ENCODE measurements at places on chromosomes 4 and X. TPM values are rescaled to one million over a fixed set of nuclear protein-coding genes. Genes with fewer than 3 reads are reported as not detected.

DNA sequence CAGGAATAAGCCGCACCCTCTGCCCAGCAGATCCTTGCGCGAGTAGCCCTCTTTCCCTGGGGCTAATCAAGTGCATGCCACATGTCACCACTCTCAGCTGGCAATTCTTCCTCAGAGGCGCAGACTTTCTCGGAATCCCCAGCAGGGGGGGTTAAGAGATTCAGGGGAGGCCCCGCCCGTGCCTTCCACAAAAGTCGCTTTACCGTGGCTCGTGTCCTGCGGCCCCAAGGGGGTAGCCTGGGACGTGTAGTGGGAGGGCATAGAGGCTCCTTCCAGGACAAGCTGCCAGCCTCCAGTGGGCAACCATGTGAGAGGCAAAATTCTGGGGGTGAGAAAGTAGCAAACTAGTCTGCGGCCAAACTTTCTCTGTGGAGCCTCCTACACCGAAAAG, 652 bp downstream of the SRPX start:
- DNase-seq, result peak; percentile 85

DNA sequence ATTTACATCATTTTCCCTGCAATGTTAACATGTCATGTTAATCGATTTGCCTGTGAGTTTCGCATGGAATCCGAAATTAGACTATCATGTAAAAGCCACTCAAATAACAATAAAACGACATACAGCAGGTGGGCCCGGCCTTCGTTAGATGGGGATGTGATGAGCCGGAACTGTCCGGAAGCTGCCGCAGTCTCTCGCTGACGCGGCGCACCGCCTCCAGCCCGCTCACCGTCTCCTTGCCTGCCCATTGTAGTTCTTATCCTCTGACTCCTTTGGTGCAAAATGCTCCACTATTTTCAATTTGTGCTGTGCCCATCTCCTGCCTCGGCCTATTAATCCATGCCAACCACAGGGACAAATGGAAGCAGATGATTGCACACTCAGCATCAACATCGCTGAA, 877.5 kb upstream of the TENM3 start:
- DNase-seq, result no peak

GRCh38 chrX:151458824-151459223, 61.8 kb downstream of the VMA21 start:
- no peak for DNase-seq

DNA sequence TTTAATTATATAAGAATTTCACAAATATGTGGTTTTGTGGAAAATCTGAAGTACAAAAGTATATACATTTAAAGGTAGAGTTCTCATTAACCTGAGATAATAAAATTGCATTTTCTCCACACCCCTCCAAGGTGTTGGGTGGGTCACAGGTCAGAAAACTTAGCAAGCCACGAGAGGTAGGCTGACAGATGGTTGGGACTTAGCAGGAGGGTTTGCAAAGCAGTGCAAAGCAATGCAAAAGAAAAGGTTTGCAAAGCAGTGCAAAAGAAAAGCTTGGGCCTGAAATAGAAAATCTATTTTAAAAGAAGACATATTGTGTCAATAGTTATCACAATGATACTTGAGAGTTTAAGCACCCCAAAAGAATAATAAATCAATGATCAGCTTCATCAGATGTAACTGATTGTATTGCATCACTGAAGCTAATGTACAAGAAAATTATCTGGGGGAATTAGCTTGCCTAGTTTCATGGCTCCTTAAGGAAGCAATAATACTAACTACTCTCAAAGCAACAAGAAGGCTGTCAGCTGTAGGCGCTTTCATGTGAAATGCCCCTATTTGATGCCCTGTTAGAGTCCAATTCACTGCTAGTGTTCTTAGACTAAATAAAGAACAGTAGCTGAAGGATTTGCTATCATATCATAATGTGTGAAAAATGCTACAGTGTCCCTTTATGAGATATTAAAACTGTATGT, 319.5 kb downstream of the KCNIP4 start:
- DNase-seq, result no peak

GRCh38 chr4:61406677-61407076, 206.6 kb downstream of the ADGRL3 start:
- DNase-seq, result no peak

- DNase-seq, result no peak
These were observed 7.2 kb downstream of the AFP start for GRCh38 chr4:73443224-73443623.

DNA sequence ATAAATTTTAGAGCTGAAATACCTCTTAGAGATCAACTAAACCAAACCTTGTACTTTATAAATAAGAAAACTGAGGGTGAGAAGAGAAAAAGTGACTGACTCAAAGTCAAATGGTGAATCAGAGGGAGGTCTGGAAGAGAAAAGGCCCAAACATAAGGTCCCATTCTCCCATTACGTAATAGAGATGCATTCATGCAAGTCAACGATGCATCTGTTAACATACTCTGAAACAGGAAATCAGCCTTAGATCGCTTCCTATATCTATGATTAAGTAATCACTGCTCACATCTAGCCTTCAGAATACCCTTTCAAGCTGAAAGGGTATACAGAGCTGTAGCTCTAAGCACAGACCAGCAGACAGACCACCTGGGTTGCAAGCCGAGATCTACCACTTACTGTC, 6.5 kb downstream of the RNF150 start:
- peak; percentile 49 for DNase-seq

DNA sequence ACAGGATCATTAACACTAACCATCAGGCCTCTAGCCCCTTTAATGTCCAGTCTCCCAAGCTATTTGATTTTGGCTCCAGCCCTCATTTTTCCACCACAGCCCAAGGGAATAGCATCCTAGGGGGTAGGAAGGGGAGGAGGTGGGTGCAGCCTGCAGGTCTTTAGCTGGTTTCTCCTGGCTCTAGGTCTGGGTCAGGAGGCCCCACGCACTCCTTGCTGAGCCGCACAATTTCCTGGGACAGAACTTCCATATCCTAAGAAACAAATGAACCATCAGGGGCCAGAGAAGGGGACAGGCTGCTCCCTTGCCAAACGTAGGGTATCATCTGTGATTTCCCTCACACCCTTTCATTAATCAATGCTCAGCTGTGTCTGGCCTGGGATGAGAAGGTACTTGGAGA, 2.4 kb upstream of the KCND1 start:
- DNase-seq, result no peak

DNA sequence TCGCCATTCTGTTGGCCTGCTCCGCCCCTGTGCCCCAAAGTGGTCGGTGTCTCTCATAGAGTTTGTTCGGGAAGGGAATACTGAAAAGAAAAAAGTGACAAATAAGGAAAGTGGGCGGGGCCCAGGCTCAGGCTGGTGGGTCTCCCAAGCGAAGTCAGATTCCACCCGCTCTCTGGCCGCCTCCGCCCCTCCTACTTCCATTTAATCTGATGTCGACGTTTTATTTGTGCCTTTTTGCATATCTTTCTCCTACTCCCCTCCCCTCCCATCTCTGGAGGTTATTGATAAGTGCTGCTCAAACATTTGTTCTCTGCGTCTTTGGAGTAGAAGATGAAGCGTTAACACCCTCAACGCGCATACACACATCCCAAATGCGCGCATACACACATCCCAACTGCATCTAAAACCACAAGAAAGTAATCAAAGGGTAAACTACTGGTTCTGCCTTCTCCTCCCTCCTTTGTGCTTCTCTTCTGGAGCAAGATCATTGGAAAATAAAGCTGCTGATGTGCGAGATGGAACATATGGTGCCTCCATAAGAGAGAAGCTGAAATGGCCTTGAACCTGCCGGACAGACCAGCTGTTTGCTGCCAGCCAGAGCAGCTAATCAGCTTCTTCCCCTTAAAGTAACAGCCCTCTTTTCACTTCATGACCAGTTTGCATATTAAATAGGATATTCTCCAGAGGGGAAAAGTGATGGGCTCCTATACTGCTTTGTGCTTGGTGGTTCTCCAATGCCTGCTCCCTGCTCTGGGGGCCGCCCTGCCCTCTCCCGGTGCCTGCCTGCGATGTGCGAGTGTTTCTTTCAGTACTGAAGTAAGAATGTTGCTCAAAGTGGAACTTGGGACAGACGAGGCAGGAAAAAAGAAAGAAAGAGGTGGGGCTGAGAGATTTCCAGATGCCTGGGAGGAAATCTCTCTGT, 3.1 kb downstream of the MAMLD1 start:
- no peak for DNase-seq

- no peak for DNase-seq
These were observed 679.1 kb downstream of the DMD start for GRCh38 chrX:32532262-32532661.

DNA sequence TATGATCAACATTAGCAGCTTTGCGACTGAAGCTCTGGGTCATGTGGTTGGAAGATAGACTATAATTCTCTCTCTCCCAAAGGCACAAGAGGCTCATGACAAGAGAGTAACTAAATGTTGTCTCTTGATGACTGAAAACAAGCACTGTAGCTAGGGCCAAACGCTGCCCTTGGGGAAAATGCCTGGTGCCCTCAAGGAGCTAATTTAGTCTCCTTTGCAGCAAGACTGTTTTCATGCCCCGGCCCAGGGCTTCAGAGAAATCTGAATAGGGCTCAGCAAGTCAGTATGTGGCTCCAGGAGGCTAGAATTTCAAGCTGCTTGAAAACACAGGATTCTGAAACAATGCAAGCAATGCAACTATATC, 411.9 kb downstream of the GPAT3 start:
- peak; percentile 91 for DNase-seq

DNA sequence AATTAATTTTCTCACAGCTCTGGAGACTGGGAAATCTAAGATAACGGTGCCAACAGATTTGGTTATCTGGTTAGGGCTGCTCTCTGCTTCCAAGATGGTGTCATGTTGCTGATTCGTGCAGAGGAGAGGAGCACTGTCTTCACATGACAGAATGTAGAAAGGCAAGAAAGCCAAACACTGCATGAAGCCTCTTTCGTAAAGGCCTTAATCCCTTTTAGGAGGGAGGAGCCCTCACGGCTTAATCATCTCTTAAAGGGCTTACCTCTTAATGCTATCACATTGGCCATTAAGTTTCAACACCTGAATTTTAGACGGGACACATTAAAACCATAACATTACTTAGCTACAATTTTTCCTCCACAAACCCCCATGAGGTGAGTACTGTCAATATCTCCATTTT, 174.1 kb downstream of the COX18 start:
- DNase-seq, result no peak

GRCh38 chr4:108878806-108879205, 116.0 kb upstream of the ETNPPL start:
- DNase-seq, result no peak

GRCh38 chrX:130704053-130705038, 198.7 kb downstream of the ENOX2 start:
- DNase-seq, result no peak

- DNase-seq, result no peak
These were observed 185.0 kb downstream of the CPE start for GRCh38 chr4:165563851-165564250.

DNA sequence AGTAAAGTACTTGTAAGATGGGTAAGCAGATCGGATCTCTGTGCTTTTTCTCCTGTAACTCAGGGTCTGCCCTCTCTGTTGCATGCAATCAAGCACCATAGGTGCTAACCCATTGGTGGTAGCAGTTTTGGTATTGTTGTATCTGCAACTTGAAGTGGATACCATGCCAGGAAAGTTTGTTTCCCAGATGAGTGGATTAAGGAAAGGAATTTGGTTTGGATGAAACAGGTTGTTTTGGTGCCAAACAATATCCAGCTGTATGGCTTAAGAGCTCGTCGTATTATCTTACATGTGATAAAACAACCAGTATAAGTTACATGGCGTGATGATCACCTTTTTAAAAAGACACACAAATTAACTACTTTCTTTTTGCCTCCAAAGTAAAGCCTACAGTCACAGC, 280.9 kb upstream of the TENM3 start:
- no peak for DNase-seq

DNA sequence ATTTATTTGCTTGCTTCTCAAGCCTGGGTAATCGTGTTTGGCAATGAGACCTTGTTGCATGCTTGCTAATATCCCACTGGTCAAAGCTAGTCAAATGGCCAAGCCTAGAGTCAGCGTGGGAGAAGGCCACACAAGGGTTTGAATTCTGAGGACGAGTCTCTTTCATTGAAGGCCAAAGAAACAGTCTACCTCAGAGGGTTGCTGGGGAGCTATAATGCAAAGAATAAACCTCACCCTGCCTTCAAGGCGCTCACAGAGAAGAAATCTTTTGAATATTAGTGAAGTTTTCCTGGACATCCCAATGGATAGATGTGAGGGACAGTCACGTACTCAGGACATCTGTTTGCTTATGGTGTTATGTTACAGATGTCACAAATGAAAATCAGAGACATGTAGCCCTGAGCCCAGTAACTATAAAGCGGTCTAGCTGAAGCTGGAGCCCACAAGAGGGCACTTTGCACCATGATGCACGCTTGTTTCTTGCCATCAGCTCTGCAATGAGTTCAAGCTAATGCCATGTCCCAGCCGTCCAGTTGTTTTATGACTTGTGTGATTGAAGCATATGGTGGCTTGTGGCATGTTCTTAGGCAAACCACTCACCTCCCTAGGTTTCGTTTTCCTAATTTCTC, 1.1 kb upstream of the TLR3 start:
- peak; percentile 90 for DNase-seq

- peak; percentile 39 for DNase-seq
These were observed 644.1 kb downstream of the MID1IP1 start for GRCh38 chrX:39445336-39445735.

GRCh38 chrX:77528034-77528433, 80.8 kb downstream of the FGF16 start:
- DNase-seq, result no peak

- no peak for DNase-seq
These were observed 94.3 kb downstream of the GPRIN3 start for GRCh38 chr4:89213382-89213701.

DNA sequence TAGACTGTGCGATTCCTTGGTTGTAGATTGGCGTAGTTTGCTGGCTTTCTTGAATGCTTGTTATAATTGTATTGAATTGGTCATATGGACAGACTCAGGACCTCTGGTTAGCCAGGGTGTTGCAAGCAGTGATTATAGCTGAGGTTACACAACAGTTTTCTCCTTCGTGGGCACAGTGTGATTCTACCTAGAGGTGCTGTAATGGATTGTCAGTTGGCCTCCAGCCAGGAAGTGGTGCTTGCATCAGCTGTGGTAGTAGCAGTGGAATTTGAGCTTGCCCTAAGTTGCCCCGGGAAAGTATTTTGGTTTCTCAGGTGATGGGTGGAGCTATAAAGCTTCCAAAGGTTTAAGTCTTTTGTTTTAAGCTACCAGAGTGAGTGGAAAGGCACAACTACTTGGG, 23.1 kb upstream of the GABRG1 start:
- DNase-seq, result no peak

Gene NRK
- 0.05 TPM for total RNA-seq

Gene SPANXB1
- total RNA-seq, result not detected

Gene CORIN
- total RNA-seq, result 0.03 TPM

Gene KLB
- total RNA-seq, result not detected

Gene CT55
- 7.1 TPM for total RNA-seq

Gene CT45A7
- not detected for total RNA-seq

Gene SLC26A1
- not detected for total RNA-seq

Gene PAGE2B
- total RNA-seq, result not detected

Gene OTUD6A
- not detected for total RNA-seq

Gene CXorf58
- 2.4 TPM for total RNA-seq

Gene ZFYVE28
- 2.6 TPM for total RNA-seq

Gene MID2
- not detected for total RNA-seq

Gene OTC
- total RNA-seq, result not detected

Gene ADAMTS3
- total RNA-seq, result 2.5 TPM

Gene L1CAM
- total RNA-seq, result 78.9 TPM

Gene TMEM156
- not detected for total RNA-seq
